CD8-positive, alpha-beta memory T cell (primary cell): ENCODE measurements at places on chromosomes 16 and 17.

- no peak for DNase-seq
These were observed 35.3 kb downstream of the B9D1 start for GRCh38 chr17:19327031-19327783.

- DNase-seq: no peak
These were observed 5.0 kb upstream of the ZNF750 start for GRCh38 chr17:82844796-82845162.

DNA sequence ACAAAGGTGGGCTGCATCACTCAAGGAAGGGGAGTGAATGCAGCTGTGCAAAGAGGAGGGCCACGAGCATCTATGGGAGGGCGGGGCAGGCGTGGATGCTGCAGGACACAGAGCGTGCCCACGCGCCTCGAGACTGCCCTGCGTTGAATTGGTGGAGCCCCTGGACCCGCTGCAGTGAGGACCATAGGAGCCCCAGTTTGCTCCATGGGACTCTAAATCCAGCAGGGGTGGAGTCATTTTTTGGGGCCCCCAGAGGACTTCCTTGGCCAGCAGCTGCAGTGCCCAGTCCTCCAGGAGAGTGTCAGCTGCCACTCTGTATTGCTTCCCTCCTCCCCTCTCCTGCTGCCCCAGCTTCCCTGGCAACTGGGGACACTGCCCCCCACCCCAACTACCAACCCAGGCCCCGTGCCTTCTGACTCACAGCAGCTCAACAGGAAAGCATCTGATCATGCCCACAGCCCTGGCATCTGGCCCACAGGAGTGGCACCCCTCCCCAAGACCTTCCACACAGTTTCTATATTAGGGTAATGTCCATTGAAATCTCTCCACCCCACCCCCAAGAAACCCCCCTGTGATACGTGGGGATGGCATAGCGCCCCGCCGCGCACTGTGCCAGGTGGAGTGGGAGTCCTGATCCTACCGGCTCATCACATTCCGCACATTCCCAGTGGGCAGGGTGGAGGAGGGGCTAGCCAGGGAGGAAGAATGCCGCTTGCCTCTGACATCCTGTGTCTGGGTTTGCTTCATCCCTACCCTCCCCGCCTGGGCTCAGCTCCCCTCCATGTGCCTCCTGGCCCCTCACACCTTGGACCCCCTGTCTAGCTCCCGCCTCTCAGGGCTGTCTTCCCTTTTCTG is 27.8 kb upstream of the ITGA3 start:
- no peak for DNase-seq

DNA sequence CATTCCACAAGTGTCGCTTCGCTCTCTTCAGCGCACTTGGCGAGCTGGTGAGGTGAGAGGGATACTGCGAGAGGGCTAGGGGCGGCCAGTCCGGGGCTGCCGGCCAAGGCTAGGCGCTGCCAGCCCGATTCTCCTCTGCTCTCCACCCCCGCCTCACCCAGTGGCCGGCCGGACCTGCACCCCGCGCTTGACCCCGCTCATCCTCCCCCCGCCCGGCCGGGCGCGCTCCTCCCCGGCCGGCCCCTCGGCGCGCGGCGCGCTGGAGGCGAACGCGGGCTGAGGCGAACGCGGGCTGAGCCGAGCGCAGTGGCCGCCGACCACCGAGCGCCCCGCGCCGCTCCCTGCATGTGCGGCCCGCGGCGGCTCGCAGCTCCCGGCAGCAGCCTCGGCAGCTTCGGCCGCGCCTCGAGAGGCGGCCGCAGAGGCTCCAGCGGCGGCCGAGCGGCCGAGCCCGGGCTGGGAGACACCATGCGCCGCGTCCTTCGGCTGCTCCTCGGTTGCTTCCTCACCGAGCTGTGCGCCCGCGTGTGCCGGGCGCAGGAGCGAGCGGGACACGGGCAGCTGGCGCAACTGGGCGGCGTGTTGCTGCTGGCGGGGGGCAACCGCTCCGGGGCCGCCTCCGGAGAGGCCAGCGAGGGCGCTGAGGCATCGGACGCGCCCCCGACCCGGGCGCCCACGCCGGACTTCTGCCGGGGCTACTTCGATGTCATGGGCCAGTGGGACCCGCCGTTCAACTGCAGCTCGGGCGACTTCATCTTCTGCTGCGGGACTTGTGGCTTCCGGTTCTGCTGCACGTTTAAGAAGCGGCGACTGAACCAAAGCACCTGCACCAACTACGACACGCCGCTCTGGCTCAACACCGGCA is at the start of gene SHISA9:
TSS of gene SHISA9 (plus strand) at position 2 of the 865 bp plus-strand sequence.
- no peak for DNase-seq

- peak; percentile 57 for DNase-seq
These were observed at the start of gene CALB2 for GRCh38 chr16:71358464-71358998. CALB2 (plus strand) TSS chr16:71358723; CDS start chr16:71358793, 70 bp downstream.

DNA sequence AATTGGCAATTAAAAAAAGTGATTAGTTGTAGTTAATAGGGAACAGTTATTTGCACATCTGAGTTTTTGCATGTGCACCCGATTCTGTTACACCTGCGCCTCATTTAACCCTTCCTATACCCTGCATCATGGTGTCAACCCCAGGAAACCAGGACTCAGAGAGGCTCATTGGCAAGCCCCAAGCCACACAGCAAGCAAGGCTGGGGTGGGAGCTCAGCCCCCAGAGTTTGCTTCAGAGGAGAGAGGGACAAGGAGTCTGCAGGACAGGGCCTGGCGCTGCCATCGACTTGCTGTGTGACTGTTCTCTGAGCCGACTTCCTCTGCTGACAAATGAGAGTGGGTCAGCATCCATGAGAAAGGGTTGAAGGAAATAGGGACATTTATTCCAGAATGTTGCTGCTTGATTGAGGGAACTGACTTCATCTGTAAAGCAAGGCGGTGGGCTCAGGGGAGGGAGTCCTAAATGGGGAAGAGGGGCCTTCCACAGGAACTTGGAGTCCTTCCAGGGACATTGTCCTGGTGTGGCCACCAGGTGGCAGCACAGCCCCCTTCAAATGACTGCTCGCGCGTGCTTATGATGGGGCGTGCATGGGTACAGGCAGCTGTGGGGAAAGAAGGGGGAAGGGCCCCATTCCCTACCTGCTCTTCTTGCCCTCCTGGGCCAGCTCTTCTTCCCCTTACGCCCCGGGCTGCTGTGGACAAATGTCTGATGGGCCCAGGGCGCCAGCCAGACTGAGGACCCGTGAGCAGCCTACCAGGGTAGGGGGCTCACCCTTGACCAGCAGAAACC is 51.6 kb downstream of the NT5M start:
- peak; percentile 71 for DNase-seq

- DNase-seq: no peak
These were observed 38.5 kb downstream of the USP22 start for GRCh38 chr17:21004016-21004930.

DNA sequence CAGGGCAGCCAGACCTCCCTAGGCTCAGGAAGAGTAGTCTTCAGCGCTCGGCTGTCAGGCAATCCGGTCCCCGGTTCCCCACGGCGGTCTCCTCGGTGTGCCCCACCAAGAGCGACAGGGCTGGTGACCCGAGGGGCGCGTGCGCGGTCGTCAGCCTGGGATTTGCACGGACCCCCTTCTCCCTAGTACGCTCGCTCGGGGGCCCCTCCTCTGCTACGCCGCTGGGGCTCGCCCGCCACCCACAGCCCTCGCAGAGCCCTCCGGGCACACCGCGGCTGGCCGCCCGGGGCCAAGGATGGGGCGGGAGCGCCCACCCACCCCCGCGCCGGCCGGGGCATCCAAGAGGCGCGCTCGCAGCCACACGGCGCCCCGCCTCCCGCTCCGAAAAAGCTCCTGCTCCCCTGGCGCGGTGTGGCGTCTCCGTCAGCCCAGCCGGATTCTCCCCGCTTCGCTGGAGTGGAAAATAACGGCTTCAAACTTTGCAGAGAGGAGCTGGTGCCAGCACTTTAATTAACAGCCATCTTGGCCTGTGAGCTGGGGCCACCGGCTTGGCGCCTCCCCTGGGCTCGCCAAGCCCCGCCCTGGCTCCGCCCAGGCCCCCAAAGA is 2.1 kb upstream of the C1QL1 start:
- peak; percentile 17 for DNase-seq
